ENCODE measurements at places on chromosomes 12 and 14. TPM values are rescaled to one million over a fixed set of nuclear protein-coding genes. Genes with fewer than 3 reads are reported as not detected.

VRTN gene
- total RNA-seq: not detected

RPS6KL1 gene
- 2.1 TPM for total RNA-seq

KCNH3 gene
- not detected for total RNA-seq

TSHR gene
- total RNA-seq: 0.22 TPM

MTERF2 gene
- 2.7 TPM for total RNA-seq

NFATC4 gene
- 59.3 TPM for total RNA-seq

SRRM4 gene
- total RNA-seq: under 0.01 TPM

ARMH4 gene
- 5.6 TPM for total RNA-seq
